ENCODE measurements at places on chromosomes 12 and 14.
A peak's percentile ranks its signal among the peaks of the same experiment; 100 is the strongest.

DNA sequence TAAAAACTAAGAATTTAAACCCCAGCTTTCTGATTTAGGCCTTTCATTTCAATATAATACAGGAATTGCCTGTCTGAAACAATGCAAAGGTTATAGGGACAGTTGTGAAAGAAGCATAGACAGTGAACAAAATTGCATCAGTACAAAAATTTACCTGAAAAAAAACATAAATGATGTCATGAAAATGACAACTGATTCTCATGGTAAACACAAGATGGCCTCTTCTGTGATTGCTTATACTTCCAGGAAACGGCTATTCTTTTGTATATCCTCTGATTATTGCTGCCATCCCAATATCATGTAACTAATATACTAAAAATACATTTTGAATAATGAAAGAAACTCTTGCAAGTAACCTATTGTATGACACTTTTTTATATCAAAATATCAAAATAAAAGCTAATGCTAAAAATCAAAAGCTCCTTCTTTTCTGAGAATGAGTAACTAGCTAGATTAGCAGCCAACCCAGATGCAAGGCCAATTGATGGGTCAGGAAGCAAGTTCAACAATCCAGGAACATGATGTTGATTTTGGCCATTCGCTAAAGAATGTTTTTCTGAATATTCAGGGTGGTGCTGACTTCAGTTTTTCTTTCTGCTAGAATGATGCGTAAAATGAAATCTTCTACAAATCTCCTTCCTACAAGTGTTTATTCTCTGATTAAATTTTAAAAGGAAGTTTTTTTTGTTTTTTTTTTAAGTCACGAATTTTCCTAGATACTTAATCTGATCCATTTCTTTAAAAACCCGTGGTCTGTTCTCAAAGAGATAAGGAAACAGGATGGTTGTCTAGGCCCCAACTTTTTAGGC, 83.6 kb downstream of the ALX1 start:
- DNase-seq, result no peak

DNA sequence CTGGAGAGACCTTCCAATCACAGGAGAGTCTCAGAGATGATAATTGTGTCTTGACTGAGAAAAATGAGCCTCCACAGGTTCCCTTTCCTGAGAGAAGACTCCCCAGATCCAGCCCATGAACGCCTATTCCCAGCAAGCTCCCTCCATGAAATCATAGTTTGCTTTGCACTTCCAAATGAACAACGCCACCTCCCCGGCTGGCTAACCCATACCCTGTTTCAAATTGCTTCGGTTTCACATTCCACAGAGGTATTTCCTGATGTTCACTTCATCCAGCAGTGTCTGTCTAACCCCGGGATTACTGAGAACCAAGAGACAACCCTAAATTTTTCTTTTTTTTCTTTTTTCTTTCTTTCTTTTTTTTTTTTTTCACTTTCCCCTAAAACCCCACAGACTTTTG, 124.1 kb upstream of the RFLNA start:
- no peak for DNase-seq

GRCh38 chr14:42047421-42048055, 440.9 kb downstream of the LRFN5 start:
- no peak for DNase-seq

- no peak for DNase-seq
These were observed 21.5 kb upstream of the GNS start for GRCh38 chr12:64780531-64781279.

GRCh38 chr14:32939254-32940065, 781 bp downstream of the NPAS3 start:
- DNase-seq, result peak; percentile 69

GRCh38 chr12:59651229-59651920, 55.5 kb downstream of the SLC16A7 start:
- DNase-seq, result no peak

DNA sequence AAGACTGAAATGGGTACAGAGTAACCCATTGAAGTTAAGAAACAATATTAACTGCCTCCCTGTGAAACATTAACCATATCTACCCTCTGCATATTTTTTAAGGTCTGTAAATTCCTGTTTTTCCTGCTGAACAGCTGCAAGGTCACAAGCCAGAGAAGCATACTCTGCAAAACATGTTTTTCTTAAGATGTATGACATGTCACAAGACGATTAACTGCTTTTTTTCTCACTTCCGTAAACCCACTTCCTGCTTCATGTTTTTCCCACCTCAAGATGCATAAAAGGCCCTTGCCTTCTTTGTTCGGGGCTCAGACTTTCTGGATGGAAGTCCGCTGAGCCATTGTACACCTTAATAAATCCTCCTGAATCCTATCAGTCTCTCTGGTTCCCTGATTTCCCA, 504.7 kb upstream of the MIS18BP1 start:
- no peak for DNase-seq

DNA sequence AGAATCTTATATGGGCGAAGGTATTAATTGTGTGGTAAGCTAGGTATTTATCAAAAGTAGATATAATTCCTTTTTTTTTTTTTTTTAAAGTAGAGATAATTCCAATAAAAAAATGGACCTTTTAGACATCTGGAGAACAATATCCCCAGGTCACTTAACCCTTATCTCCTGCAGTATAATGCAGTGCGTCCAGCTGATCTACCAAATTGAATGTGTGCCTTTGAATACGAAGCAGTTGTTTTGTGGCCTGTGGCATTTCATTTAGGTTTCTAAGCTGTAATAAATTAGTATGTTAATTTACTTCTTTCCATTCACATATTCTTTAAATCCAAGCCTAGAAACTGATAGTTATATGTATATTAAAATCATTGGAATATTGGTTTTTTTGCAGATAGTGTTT, 3.1 kb downstream of the FUT8 start:
- no peak for DNase-seq

- DNase-seq, result no peak
These were observed 94.0 kb downstream of the TBX5 start for GRCh38 chr12:114311974-114312373.

DNA sequence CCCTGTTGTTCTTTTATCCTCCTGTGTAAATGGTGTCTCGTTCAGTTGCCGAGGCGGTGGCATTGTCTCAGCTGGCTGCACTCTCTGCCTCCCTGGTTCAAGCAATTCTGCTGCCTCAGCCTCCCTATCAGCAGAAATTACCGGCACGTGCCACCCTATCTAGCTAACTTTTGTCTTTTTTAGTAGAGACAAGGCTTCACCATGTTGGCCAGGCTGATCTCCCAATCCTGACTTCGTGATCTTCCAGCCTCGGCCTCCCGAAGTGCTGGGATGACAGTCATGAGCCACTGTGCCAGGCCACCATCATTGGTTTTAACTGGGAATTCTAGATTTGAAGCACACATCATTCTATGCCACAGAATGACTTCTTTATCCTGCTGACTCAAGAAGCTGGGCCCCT, 175.3 kb upstream of the ALG10B start:
- no peak for DNase-seq

DNA sequence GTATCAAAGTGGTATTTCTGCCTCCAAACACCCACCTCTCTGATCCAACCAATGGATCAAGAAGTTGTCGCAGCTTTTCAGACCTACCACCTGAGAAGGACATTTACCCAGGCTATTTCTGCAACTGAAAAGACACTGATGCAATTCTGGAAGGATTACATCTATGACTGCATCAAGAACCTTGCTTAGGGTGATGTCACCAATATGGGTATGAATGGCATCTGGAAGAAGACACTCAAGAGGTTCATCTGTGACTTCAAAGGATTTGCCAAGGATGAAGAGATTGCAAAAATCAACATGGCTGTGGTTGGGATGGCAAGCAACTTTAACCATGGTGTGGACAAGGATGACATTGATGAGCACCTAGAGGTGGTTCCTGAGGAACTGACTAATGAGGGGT, 154.2 kb downstream of the PCNX1 start:
- DNase-seq, result no peak

- no peak for DNase-seq
These were observed 47.9 kb upstream of the ATF7IP start for GRCh38 chr12:14317362-14318146.

DNA sequence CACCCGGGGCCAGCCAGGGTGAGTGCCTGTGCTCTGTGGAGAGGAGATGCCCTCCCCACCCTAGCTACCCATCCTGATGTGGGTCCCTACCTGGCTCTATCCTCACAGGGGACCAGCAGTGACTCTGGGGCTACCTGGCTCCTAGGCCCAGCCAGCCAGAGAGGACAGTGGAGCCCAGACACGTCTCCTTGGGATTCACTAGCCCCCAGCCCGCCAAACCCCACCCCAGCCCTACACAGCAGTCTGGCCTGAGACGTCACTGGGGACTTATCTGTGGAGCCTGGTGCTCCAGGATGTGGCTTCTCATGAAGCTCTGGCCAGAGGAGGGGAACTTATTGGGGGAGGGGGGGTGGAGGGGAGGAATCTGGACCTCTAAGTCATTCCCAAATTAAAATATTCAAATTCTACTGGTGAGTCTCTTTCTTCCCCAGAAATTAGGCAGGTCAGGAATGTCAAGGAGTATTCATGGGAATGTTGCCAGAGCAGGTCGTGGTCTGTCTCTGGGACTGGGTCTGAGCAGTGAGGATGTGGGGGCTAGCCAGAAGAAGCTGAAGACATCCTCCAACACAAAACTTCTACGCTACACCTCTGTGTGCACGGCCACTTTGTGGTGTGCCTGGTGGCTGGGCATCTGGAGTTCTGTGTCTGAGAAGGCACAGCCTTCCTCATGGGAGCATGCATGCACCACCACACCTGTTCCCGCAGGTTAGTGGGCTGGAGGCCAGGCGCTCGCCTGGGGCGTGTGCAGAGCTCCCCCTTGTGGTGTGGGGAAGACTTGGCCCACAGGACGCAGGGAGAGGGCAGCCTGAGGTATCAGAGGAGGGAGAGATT, 2.7 kb downstream of the CMTM5 start:
- DNase-seq, result no peak

DNA sequence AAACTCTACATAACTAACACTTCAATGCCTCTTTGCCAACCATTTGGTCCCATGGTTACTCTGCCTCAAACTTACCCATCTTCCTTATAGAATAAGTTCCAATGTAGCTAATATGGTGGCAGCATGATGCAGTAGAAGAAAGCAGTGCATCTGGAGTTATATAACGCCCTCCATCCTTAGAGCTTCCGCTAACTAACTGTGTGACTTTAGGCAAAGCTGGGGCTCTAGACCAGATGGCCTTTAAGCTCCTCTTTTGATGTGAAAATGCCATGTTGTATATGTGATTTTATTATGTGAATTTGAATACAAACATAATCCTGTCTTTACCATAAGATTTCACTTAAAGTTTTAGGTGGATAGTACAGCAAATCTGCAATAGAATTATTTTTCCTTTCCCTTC, 6.1 kb downstream of the ABCD2 start:
- DNase-seq, result no peak

DNA sequence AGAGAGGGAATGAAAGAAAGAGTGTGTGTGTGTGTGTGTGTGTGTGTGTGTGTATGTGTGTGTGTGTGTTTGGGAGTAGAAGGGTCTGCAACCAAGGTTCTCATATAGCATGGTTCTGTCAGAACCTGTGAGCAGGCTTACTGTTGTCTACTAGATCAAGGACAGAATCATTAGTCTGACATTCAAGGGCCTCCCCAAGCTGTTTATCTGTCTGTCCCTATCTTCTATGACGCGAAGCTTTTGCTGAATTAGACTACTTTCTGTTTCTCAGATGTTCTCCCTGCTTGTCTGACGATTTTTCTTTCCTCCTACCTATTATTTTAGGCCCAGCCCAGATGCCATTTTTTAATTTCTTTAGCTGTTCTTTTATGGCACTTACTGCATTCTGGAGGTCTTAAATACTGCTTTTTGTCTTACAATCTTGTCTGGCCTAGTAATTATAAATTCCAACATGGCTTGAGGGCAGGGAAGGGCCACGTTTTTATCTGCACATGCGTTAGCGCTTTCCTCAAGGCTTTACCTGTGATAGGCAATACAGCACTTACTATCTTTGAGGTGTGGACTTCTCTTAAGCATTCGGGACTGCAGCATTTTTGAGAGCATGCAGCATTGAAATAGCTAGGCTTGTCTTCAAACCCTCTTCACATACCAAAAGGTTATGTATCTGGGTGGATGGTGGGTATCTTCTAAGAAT, 150.2 kb downstream of the TTLL5 start:
- DNase-seq, result no peak

GRCh38 chr14:101318271-101318670, 243.0 kb upstream of the DIO3 start:
- DNase-seq, result no peak

DNA sequence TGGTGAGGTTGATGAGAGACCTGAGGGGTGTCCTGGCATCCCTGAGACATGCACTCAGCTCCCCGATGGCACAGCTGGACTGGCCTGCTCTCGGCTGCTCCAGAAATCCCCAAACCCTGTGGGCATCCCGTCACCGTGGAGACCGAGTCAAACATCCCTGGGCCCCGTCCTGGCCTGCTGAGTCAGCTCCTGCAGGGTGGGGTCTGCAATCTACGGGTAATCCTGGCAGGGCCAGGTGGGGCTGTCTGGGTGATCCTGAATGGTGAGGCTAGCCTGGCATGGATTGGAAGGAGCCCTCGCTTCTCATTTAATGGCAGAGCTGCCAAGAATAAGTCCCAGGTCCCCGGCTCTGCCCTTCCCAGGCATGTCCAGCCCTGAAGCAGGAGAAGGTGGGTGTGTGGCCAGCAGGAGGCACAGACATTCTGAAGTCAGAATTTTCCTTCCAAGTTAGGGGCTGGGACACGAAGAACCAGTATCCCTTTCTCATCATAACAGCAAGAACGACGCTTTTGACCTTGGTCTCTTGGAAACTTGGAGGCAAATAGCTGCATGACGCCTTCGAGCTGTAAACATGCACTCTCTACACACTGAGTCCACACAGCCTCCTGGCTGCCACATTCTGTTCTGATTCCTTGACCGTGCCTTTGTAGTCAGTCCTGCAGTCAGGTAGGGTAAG, 17.7 kb upstream of the SERPINA4 start:
- no peak for DNase-seq

DNA sequence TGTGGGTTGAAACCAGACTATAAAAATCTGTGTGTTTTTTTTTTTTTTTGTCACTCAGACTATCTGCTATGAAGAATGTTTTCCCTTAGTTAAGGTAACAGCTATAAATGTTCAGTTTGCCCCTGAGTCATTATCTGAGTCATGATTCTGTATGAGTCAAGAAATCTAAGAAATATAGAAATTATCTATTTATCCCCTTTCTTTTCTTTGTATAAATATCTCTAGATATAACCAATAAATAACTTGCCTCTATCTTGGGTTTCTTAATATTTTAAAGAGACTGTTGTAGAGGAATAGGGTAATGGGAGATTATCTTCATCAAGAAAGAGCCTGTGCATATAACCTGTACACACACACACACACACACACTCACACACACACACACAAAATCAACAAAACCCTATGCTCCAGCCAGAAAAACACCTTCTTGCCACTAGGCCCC, 161.7 kb upstream of the EEA1 start:
- DNase-seq, result no peak

GRCh38 chr14:67574156-67574555, 25.9 kb downstream of the PIGH start:
- no peak for DNase-seq
